Fibroblast of skin of left biceps (primary cell): ENCODE measurements at places on chromosomes 13 and 19.

GRCh38 chr13:110633776-110634175 lies 18.4 kb downstream of the NAXD start:
- no peak for DNase-seq

DNA sequence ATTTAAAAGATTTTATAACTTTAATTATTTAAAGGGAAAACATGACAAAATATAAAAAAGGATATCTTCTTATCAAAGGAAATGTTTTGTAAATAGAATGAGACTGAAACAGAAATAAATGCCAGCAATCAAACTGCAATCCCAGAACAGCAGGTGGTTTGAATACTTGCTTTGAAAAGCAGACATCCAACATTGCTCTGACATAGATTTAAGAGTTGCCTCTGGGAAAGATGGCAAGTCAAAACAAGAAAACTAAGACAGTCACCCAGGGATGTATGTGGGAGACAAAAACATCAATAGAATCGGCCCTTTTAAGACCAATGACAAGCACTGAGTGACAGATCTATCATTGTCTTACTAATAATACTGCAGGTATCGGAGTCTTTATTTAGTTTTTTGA lies 789.7 kb upstream of the GPC6 start:
- DNase-seq, result no peak

GRCh38 chr19:7213628-7214323 lies 80.4 kb downstream of the INSR start:
- DNase-seq, result no peak

DNA sequence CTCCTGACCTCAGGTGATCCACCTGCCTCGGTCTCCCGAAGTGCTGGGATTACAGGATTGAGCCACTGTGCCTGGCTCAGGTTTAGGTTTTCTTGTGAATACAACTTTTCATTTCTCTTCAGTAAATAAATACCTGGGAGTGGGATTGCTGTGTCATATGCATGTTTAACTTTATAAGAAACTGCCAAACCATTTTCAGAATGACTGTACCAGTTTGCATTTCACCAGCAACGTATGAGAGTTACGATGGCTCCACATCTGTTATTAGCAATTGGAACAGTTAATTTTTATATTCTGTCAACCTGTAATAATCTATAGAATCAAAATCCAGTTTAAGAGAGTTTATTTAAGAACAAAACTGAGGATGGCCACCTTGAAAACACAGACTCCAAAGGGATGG lies 52.2 kb downstream of the TEX26 start:
- DNase-seq, result no peak

DNA sequence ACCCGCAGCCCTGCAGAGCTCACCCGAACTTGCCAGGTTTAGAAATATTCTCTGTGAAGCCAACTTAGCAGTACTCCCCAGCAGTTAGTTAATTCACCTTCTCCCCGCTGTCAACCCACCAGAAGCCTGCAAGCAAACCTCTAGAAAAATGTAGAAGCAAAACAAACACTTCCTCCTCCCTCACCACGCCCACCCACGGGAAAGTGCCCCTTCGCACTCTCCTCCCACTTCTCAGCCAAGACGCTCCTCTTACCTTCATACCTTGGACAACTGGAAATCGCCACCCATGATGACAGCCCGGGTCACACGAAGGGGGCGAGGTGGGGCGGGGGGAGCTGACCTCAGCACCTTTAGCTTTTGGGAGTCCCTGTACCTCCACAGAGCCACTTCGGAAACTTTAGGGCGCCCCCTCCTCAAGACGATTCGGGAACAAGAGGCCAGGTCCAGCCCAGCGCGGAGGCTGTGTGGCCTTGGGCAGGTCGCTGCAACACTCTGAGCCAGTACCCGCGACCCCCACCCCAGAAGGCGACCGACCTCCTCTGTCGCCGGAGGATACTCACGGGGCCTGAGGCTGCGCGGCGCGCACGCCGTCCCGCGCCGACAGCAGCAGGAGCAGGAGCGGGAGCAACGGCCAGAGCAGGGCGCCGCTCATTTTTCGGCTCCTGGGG lies 485 bp downstream of the CPAMD8 start:
- DNase-seq, result no peak
